GF-D8 (cell line): ENCODE measurements at places on chromosomes 1 and 21.
A peak's percentile ranks its signal among the peaks of the same experiment; 100 is the strongest.

- no peak for DNase-seq
These were observed 634.8 kb upstream of the ADGRL2 start for GRCh38 chr1:81165963-81166362.

DNA sequence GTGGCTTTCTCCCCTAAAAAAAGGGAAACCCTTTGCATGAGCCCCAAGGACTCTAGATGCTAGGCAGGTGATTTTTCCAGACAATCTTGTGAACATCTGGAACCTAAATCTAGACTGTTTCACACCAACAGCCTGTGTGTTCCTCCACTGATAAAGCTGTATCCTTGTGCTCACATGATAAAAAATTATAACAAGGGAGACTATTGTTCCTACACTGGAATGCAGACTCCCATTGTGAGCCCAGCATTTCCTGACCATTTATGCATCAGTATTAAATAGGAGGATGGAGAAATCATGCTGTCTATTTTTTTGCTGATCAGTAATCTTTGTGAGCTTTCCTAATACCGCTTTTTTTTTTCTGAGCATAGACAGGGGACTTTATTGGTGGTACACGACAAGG is 52.5 kb downstream of the ZNF697 start:
- no peak for DNase-seq

GRCh38 chr1:182003025-182003725 is 58.3 kb downstream of the ZNF648 start:
- DNase-seq: no peak

- peak; percentile 68 for DNase-seq
These were observed 160.2 kb downstream of the ADSS2 start for GRCh38 chr1:244291236-244292201.

DNA sequence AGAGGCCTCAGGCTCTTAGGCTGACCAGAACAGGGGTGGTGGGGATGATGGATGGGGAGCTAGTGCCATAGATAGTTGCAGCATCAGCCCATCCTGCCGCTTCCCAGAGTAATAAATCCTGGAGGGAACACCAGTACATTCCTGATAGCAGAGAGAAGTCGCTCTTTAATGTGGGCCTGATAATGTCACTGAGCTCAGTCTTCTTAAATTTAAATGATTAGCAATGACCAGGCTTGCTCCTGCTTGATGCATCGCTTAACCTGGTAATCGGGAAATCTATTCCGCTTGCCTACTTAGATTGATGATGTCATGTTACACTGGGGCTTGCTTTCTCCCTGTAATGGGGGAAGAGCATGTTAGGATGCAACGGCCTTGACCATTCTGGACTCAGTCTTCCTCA is 218.6 kb upstream of the PLXNA2 start:
- no peak for DNase-seq

- DNase-seq: no peak
These were observed 1.6 kb downstream of the NRIP1 start for GRCh38 chr21:15063081-15063813.

GRCh38 chr1:186978596-186979556 is 150.1 kb downstream of the PLA2G4A start:
- peak; percentile 46 for DNase-seq

- DNase-seq: no peak
These were observed 15.0 kb upstream of the SARS1 start for GRCh38 chr1:109198745-109199144.

DNA sequence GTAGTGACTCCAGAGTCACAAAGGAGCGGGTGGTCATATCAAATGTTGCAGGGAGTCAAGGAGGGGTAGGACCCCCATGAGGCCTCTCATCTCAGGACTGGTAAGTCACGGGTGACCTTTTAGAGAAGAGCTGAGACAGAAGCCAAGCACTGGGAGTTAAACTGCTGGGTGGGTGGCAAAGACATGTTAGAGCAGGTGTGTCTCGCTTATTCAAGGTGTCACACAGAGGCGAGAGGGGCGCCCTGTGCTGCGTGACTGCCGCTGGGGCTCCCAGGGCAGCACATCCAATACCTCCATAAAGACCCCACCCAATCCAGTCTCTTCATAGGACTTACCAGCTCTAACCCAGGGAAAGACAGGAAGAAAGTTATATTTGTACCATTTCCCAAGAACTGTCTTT is 15.2 kb downstream of the CASQ2 start:
- DNase-seq: no peak

DNA sequence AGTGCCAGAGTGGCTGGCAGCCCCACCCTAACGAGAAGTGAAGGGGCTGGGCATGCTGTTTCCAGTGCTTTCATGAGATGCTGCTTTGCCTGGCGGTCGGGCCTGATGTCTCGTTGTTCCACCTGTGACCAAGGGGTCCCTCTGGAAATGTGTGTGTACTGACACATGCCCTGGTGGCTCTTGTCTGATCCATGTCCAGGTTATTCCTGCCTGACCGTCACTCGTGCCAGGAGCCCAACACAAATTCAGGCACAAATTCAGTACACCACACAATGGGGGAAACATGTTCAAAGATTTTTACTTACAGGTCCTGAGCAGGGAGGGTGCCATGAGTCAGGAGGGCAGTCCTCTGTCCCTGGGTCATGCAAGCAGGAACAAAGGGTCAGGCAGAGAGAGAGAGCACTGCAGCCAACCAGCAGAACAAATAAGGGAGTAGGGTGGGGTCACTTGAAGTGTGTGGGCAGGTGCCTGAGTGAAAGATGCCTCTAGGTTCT is 76.3 kb downstream of the ADARB1 start:
- no peak for DNase-seq

GRCh38 chr1:6471970-6472368 is 6.0 kb upstream of the TNFRSF25 start:
- no peak for DNase-seq

- no peak for DNase-seq
These were observed 27.8 kb downstream of the SDC3 start for GRCh38 chr1:30880678-30881318.

DNA sequence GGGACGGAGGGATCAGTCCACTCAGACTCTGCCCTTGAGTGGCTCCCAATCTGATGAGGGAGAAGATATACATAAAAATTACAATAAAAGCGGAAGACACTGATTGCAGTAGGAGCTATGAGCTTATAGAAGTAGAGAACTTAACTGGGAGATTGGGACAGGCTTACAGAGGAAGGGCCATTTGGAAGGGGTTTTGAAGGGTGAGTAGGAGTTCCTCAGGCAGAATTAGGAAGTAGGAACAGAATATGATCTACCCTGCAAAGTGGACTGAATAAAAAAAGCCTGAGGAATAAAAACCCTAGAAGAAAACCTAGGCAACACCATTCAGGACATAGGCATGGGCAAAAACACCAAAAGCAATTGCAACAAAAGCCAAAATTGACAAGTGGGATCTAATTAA is 9.2 kb upstream of the WASF2 start:
- DNase-seq: no peak

DNA sequence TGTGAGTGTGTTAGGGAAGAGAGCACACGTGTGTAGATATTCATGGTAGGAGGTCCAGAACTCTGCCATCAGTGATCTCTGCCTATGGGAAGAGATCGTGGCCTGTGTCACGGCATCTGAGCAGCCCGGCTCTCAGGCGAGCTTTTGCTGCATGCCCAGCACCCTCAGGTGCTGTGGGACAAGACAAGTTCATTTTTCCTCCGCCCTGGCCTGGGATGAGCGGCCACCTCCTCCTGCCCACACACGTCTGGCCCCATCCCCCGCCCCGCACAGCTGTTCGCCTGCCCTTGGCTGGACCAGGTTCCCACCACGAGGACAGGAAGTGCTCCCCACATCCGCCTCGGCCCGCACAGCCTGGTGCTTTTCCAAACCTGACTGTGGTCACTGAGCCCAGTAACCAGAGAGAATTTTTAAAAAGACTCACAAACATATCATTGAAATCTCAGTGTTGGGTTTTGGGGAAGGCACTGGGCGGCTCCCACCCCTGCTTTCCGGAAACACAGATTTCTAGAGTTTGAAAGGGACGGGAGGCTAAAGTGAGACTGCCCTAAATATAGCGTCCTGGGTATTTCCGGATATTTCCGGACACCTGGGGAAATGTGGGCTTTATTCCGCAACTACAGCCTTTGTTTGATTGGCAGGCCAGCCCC is 18.0 kb downstream of the BMP8A start:
- no peak for DNase-seq
